ENCODE measurements at places on chromosomes 3 and 15. TPM values are rescaled to one million over a fixed set of nuclear protein-coding genes. Genes with fewer than 3 reads are reported as not detected.

The WDR6 gene
- 140 TPM for total RNA-seq

The C3orf22 gene
- not detected for total RNA-seq

The IQCF5 gene
- not detected for total RNA-seq

GRCh38 chr3:184807549-184807948 lies 4.4 kb upstream of the VPS8 start:
- no peak overlapping the region for H3K4me3 ChIP-seq
- no peak for DNase-seq
- peaks cover 19% of the 10 kb centered on the region for H3K4me1 ChIP-seq
- peaks cover 8% of the 10 kb centered on the region for H3K27me3 ChIP-seq
- peaks cover 4% of the 10 kb centered on the region for H3K36me3 ChIP-seq

- H3K4me1 ChIP-seq: no peaks in the 10 kb centered on the region
- no peaks in the 10 kb centered on the region for H3K27me3 ChIP-seq
- H3K36me3 ChIP-seq: no peaks in the 10 kb centered on the region
- no peak overlapping the region for H3K4me3 ChIP-seq
Observed at GRCh38 chr15:94682171-94682570, 450.8 kb downstream of the MCTP2 start.

DNA sequence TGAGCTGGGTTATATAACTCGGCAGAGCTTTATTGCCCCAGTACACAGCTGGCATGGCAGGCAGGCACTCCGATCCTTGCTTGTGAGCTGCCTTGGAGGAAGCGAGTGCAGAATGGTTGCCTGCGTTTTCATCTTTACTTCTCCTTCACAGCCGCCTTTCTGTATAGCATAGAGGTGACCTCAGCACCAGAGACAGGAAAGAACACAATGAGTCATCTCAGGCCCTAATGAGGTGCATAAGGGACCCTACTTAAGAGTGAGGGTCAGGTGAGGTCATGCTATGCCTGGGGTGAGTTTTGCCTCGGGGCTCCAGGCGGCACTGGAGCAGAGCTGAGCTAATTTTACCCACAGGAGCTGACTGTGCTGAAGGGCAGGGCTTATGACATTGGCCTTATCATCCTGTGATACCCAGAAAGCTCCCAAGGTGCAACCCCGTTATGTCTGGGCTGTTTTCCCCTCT lies 43.5 kb downstream of the LPP start:
- no peaks in the 10 kb centered on the region for H3K27me3 ChIP-seq
- H3K4me1 ChIP-seq: peaks cover 26% of the 10 kb centered on the region
- no peak overlapping the region for H3K27ac ChIP-seq
- no peak overlapping the region for H3K4me3 ChIP-seq
- H3K36me3 ChIP-seq: peaks cover 18% of the 10 kb centered on the region
- no peak for DNase-seq

Measured in activated CD8-positive, alpha-beta T cell treated with anti-CD3 and anti-CD28 coated beads, Interleukin-2, amount 10 ng/mL, durations not matched to agents 7 days and 5 days (primary cell).